ENCODE measurements at places on chromosomes 5 and 9.

- DNase-seq: peak; percentile 87
Observed at GRCh38 chr9:134811673-134812342, 68.8 kb upstream of the FCN2 start.

DNA sequence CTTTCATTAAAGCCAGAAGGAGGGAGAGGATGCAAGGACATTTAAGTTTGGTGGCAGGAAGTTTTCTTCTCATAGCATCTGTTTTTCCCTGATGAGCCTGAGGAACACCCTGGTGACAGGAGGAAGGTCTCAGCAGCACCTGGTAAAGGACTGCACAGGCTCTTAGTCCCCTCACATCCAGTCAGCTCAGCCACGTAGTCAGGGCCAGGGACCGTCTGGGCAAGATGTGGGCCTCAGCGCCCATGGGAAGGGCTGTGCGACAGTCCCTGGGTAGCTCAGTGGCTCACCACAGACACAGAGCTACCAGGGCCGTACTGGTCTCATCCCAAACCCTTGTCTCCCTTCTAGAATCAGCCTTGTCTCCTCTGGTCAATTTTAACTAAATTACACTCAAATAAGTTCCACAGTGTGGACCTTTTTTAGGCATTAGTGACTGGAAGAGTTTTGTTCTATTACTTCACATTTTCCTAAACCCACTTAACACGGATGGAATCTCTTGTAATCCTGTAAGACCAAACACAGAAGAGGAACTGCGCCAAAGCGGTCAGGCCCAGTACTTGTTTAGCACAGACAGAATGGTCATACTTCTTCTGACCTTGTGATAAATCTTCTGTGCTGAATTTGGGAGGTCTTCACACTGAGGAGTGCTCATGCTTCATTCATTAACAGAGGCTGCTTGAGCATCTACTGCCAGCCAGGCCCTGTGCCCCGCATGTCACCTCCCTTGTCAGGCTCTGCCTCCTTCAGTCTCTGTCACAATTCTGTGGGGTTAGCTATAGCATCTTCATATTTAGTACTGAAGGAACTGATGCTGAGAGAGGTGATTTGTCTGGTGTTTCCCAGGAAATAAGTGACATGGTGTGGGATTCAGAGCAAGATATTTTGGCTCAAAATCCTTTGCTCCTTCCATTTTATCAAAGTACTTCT lies 91.4 kb downstream of the ANGPTL2 start:
- DNase-seq: no peak

DNA sequence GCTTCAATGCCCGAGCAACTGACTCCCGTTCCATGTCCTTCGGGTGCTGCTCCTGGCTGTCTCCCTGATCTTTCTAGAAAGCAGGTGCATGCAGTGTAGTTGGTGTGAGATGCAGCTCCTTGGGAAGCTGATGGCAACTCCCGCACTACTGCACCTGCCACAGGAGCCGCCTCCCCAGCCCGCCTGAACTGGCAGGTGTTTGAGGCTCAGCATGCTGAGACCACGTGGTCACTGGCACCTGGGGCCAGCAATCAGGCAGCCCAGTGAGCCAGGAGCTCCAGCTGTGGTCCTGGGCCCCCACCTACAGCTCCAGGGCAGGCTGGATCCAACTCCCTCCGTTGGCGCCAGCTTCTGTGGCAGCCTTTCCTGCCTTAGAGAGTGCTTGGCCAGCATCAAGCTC lies 111.5 kb downstream of the ICE1 start:
- DNase-seq: no peak

DNA sequence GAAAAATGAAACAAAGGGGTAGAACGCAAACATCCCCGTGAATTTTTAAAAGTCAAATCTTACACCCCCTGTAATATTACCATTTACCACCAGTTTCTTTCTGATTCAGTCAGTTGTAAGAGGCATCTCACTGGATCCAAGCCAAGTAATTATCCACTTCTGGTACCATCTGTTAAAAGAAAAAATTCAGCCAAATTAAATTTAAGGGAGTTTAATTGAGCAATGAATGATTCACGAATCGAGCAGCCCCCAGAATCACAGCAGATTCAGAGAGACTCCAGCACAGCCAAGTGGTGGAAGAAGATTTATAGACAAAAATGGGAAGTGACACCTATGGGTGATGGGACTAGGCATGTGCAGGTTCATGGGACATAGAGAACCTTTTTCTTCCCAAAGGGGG lies 29.9 kb upstream of the MTMR12 start:
- DNase-seq: no peak

GRCh38 chr9:78306222-78307076 lies 9.5 kb downstream of the PSAT1 start:
- DNase-seq: peak; percentile 44

DNA sequence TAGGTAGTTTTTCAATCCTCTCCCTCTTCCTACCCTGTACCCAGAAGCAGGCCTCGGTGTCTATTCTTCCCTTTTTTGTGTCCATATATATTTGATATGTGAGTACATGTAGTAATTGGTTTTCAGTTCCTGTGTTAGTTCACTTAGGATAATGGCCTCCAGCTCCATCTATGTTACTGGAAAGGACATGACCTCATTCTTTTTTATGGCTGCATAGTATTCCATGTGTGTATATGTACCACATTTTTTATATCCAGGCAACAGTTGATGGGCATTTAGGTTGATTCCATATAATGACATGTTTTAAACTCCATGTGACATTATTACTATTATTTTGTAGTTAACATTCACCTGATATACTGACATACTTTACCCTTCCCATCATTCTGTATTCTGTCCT lies 49.1 kb downstream of the CAVIN4 start:
- no peak for DNase-seq

- DNase-seq: no peak
Observed at GRCh38 chr9:85987236-85987635, 46.3 kb downstream of the NAA35 start.

GRCh38 chr5:178155065-178155464 lies 1.4 kb upstream of the NHP2 start:
- DNase-seq: no peak

DNA sequence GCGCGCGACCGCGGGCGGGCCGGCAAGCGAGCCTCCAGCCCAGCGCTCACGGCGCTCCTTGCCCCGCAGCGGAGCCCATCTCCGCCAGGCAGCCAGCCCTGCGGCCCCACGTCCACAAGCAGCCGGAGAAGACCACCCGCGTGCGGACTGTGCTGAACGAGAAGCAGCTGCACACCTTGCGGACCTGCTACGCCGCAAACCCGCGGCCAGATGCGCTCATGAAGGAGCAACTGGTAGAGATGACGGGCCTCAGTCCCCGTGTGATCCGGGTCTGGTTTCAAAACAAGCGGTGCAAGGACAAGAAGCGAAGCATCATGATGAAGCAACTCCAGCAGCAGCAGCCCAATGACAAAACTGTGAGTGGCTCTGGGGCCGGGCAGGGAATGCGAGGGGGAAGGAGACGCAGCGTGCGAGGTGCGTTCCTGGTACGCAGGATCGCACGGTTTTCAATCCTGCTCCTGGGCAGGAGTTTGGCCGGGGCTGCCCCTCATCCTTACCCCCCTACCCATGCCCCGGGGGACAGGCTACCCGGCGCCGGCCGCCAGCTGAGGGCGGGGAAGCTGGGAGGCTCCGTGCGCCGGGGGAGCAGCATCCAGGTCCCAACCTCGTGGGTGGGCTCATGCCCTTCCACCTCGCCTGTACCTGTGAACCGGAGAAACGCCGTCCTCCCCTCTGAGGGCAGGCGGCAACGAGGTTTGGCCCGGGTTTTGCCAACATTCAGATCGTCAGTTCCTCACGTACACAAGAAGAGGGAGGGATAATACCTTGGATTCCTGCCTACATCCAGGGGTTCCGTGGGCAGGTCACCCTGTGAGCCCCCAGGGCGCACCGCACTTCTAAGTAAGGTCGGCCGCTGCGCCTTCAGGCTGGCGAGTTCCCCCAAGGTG lies 6.6 kb downstream of the ISL1 start:
- no peak for DNase-seq

GRCh38 chr5:177492841-177493240 lies 4.6 kb downstream of the PDLIM7 start:
- no peak for DNase-seq

- DNase-seq: peak; percentile 17
Observed at GRCh38 chr5:98069876-98070512, 703.5 kb upstream of the RGMB start.

GRCh38 chr9:108466304-108466703 lies 389.5 kb downstream of the ACTL7B start:
- DNase-seq: no peak

DNA sequence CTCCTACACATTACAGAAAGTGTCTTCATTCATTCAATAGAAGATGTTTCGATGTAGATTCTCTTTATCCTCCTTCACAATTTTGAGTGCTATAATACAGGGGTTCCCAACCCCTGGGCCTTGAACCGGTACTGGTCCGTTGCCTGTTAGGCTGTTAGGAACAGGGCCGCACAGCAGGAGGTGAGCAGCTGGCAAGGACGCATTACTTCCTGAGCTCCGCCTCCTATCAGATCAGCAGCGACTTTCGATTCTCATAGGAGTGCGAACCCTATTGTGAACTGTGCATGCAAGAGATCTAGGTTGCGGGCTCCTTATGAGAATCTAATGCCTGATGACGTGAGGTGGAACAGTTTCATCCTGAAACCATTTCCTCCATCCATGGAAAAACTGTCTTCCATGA lies 153.0 kb upstream of the SMC2 start:
- DNase-seq: no peak

DNA sequence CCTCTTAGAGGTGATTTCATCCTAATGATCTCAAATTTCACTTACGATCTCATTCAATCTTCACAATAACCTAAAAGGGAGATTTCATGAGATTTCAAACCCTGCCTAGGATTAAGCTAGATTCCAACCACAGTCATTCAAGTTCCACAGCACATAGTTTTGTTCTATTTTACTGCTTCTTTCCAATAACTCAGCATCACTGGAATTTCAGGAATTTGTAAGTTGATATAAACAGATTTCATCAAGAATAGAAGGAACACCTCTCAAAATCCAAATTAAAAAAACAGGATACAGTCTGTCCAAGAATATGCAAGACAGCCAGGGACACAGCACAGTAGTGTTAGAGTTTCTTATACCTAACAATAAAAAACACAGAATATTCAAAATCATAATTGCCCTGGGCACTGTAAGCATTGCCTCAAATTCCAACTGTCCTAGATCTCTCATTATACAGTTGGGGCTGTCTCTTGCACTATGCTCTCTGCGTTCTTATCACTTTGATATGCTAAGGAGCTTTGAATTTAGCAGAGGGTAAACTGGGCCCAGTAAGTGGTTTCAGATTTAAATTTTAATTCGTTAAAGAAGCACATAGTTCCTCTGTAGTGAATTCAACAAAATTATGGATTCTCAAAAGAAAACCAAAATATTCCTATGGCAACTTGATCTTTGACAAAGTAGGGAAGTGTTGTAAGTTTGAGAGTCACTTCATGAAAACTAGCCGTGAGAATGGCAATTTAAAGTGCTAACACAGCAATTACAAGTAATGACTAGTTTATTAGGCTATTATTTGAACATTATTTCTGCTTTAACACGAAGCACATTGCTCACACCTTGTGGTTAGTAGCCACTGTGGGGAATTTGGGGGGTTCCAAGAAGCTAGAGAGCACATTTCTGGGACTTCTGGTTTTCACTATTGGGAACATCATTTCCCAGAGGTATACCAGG lies 478.6 kb upstream of the C9orf72 start:
- DNase-seq: peak; percentile 47

DNA sequence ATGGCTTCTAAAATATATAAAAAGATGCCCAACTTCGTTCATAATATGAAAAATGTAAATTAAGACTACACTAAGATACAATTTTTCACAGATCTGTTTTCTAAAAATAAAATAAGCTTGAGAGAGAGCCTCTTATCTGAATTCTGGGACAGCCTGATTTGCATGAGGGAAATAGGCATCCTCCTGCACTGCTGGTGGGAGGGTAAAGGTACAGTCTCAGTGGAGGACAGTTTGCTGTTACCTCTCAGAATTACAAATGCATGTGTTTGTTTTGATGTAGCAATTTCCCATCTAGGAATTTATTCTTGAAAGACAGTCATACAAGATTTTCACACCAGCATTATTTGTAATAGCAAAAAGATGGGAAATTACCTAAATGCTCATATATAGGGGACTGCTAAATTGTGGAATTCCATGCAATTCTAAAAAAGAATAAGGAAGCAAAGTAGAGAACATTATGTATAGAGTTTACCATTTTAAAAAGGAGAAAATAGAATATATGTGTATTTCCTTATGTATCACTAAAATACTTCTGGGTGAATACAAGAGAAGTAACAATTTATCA lies 75.7 kb downstream of the ZSWIM6 start:
- DNase-seq: no peak

DNA sequence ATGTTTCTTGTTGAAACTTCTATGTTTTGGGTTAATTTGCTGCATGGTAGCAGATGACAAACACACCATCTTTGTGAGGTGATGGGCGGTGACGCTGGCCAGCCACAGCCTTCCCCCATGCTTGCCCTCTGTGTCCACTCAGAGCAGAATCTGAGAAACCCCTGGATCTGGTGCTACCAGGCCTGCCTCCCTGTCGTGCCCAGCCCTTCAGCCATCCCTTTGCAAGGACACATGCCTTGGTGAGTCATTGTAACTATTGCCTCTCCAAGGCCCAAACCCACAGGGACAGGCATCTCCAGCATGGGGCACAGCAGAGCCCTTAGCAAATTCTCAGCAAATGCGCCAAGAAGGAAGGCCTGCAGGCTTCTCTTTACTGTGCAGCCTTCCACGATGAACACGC lies 48.1 kb upstream of the FCN1 start:
- no peak for DNase-seq

GRCh38 chr5:127987354-127988145 lies 96.0 kb upstream of the SLC12A2 start:
- DNase-seq: no peak

DNA sequence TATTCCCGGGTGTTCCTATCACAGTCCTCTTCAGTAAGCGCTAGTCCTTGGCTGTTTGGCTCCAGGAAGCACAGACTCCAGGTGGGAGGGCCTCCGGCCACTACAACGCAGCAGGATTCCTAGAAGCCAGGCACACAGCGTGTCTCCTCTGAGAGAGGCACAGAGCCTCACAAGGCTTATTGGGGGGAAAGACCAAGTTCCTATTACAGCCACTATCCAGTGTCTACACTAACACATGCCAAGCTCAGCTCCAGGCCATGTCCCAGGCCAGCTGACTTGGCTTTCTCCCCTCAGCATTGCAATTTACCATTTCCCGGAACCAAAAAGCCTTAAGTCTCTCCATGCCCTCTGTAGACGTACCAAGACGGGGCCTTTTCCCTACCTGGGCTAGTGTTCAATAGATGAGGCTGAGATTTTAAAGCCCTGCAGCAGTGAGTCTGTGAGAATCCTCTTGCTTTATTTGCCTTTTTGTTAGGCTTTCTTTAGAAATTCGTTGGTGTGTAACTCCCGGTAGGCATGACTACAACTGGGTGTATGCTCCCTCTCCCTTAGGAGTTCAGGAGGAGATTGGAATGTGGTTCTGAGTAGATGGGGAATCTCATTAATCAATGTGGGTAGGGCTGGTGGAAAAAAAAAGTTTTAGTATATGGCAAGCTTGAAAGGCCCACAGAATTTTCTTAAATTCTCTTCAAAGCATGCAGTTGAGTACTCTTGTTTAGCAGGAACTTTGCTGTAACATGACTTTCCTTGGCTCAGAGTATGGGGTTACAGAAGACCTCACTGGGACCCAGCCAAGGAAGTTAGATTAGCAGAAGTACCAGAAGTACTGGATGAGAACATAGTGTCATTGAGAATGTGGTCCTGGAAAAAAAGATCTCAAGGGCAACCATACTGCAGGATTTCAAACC lies 84.3 kb upstream of the SLC1A3 start:
- no peak for DNase-seq

GRCh38 chr9:120966013-120966369 lies 39.4 kb upstream of the TRAF1 start:
- no peak for DNase-seq
